ENCODE measurements at places on chromosomes 7 and 10.

DNA sequence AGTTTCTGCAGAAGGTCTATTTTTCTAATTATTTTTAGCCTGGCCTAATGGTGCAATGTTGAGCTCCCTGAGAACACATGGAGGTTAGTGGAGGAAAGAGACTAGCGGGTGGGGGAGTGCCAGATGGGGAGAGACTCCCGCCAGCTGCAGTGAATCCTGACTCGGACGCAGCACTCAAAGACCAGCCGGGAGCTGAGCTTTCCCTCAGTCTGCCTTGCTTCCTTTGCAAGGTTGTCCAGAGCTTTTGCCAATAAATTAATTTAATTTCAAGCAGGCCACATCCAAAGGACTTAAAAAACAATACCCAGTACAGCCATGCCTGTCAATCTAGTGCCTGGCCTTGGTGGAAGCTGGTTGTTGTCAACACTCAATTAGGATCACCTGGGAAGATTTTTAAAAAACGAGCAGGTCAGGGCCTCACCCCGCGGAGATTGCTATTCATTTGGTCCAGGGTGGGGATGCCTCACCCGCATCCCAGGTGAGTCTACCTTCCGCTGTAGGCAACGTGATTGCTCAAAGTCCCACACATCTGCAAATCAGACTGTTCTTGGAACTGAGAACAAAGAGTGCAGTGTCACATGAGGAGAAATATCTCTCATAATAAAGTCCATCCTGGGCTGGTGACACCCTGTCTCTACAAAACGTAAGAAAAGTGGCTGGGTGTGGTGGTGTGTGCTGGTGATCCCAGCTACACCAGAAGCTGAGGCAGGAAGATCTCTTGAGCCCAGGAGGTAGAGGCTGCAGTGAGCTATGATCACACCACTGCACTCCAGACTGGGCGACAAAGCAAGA is 4.0 kb downstream of the CLRN3 start:
- DNase-seq: no peak

GRCh38 chr10:50310560-50311174 is 59.4 kb upstream of the ASAH2 start:
- no peak for DNase-seq

- no peak for DNase-seq
These were observed 32.8 kb upstream of the SFTPD start for GRCh38 chr10:79981450-79982361.

DNA sequence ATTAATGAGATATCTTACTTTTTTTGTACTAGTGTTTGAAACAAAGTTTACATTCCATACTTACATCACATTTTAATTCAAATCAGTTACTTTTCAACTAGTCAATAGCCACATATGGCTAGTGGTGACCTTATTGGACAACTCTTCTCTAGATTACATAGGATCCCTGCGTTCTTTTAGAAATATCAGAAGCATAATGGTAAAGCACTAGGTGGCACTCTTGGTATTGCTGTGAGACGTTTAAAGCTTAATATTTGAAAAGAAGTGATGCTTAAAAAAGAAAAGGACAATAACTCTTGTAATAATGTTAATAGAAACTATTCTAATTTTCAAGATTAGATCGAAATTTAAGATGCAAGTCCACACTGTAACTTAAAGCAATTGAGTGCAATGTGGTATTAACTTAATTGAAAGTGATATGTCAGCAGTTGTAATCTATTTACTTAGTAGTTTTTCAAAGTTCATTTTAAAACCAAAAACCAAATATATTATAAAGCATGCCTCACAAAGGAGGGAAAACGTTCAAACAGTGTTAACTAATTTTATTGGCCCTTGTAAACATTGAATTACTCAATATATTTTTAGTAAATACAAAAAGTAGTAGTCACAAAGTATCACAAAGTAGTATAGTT is 339.1 kb downstream of the ATRNL1 start:
- DNase-seq: no peak

GRCh38 chr10:28849821-28850220 is 172.5 kb downstream of the BAMBI start:
- no peak for DNase-seq

GRCh38 chr10:71218046-71218650 is 5.8 kb downstream of the UNC5B start:
- DNase-seq: no peak

DNA sequence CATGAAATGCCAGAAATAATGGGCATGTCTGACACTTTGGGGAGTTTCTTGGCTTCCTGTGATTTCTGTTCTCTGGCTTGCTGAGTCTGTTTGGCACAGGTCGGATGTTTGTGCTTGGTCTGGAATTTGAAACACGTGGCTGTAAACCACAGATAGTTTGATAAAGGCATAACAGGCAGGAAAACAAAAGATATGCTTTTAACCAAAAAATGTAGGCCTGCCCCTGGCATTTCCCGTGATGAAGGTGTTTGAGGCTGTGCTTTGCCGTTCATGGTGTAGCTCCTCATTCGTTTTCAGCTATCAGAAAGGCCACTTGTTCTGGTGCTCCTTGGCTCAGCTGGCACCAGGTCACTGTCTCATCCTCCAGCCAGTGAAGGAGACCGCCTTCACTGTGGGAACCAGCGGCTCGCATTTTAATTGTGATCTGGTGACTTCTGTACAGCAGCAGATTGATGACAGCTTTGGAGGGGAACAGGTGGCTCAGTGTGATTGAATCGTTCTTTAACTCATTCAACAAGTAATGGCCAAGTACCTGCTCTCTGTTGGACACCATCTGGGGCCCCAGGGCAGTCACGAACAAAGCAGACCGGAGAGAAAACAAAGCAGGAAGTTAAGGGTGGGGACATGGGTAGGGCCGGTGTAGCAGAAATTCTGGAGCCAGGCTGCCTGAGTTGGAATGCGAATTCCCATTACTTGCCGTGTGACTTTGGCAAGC is 111.5 kb downstream of the CCNY start:
- DNase-seq: peak; percentile 62

DNA sequence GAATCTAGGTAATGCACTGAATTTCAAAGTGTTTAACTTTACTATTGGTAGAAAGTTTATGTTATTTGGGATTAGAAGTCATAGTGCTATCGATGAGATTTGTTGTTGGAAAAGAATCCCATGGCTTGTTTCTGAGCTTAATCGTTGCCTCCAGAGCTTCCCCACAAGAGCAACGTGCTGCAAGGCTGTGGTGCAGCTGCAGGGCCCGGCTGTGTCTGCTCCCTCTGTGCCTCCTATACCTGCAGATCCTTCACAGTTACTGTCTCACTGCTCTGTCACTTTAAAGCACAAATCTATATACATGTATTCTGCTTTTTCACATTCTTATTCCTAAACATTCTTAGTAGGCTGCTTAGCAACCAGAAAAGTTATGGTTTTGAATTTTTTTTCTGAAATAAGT is 826.6 kb upstream of the COBL start:
- DNase-seq: no peak

DNA sequence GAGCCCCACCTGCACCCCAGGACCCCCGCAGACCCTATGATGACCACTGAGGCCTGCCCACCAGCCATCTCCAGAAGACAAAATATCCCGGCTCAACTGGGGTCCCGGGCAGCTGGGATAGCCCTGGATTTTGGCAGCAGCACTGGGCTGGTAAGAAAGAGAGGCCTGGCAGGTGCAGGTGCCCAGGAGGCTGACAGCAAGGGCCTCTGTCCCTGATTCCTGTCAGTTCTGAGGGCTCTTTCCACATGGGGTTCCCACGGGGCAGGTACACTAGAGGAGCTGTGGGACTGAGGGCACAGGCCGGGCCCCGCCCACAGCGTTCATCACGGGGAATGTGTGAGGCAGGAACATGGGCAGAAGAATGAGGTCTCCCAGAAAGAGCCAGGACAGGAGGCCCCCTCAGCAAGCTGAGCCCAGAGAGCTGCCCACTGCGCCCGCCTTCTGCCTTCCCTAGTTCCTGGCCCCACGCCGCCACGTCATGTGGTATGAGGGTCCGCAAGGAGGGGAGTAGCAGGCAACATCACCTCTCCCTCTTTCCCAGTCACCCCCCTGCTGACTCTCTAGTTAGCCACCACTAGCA is 12.8 kb upstream of the NDST2 start:
- no peak for DNase-seq

DNA sequence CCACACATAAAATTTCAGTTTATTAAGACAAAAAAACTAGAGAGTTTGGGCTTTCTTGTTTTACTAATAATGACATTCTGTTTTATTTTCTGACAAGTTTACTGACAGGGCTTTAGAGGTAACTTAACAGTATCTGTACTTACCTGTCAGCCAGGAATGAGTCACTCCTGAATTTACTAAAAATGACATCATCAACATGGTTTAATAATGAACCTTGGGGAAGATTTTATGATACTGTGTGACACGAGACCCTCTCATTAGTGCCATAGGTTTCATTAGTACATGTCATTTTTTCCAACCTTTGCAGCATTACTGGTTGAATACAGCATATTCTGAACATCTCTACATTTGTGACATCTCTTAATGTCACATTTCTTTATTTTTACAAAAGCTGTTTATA is 131.1 kb downstream of the KCND2 start:
- DNase-seq: no peak

GRCh38 chr7:50864694-50865093 is 82.0 kb upstream of the GRB10 start:
- DNase-seq: no peak

- peak; percentile 98 for DNase-seq
These were observed 38.2 kb downstream of the PRSS2 start for GRCh38 chr7:142808802-142809583.

GRCh38 chr10:14026325-14026724 is 304.4 kb downstream of the FRMD4A start:
- no peak for DNase-seq

DNA sequence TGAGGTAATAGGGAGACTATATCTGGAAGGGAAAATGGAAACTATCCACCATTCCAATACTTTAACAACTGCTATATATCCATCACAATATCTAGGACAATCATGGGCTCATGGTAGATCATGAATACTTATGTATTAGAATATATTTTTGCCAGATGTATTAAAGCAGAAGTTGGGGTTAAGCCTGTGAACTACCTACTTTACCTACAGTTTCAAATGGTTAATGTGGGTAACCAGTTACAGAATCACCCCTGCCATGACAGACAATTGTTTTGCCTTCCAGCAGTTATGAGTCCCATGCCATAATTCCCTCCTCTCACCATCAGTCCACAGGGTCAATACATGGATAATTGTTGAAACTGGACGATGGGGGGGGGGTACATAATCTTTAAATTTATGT is 29.9 kb upstream of the RAPGEF5 start:
- DNase-seq: no peak

DNA sequence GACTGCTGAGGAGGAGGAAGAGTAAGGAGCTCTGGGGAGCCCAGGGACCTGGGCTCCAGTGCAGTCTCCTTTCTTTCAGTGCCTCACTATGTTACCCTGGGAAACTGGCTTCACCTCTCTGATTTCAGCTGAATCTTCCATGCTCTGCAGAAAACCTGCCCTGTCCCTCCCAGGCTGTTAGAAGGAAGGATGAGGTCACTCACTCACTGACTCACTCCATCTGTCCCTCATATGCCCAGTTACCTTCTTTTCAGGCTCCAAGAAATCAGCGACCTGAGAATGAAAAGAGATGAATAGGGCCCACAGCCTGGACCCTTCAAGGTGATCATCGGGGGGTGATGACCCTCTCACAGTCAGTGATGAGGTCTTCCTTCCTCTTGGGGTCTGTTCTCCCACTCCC is 481 bp downstream of the SFTPA2 start:
- DNase-seq: no peak

DNA sequence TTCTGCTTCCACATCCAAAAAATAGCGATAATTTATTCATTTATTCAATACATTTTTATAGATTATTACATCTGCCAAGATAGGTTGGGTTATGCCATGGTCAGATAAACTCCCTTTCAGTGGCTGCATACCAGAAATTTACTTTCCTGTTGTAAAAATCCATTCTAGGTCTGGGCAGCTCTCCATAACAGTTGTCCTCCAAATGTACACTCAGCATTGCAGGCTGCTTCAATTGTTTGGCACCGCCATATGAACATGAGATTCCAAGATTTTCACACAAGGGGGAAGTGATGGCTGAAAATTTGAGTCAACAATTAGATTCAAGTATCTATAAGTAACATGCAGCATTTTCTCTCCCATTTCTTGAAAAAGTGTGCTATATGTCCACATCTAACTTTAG is 568.7 kb downstream of the ETV1 start:
- no peak for DNase-seq

DNA sequence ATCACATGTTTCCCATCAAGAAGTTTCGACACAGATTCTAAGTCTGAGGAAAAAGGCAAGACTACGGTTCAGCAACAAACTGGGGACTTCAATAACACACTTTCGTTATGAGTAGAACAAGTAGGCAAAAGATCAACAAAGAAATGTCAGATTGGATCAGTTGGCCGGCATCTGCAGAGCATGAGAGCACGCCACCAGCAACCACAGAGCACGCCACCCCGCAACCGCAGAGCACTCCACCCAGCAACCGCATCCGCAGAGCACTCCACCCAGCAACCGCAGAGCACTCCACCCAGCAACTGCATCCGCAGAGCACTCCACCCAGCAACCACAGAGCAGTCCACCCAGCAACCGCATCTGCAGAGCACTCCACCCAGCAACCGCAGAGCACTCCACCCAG is 89.7 kb upstream of the FAM20C start:
- no peak for DNase-seq

GRCh38 chr10:111125102-111125501 is 48.3 kb downstream of the ADRA2A start:
- no peak for DNase-seq

- no peak for DNase-seq
These were observed 612.4 kb downstream of the ANKRD7 start for GRCh38 chr7:118836933-118837332.

- peak; percentile 68 for DNase-seq
These were observed 74.8 kb downstream of the DNAJB6 start for GRCh38 chr7:157411580-157411979.

GRCh38 chr7:16791905-16792698 is 12.7 kb downstream of the AGR2 start:
- DNase-seq: no peak

DNA sequence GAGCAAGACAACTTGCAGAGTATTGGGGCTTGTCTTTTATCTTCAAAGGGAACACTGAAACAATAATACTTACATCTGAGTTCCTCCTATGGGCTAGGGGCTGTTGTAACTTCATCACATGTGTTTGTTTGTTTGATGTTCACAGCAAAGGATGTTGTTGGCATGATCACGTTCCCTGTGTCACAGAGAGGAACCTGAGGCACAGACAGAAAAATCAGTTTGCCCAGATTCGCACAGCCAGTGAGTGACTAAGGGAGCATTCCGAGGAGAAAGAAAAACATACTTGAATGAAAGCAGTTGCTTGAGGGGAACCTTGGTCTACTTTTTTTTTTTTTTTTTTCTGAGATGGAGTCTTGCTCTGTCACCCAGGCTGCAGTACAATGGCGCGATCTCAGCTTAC is 87.2 kb upstream of the PFKP start:
- DNase-seq: no peak

DNA sequence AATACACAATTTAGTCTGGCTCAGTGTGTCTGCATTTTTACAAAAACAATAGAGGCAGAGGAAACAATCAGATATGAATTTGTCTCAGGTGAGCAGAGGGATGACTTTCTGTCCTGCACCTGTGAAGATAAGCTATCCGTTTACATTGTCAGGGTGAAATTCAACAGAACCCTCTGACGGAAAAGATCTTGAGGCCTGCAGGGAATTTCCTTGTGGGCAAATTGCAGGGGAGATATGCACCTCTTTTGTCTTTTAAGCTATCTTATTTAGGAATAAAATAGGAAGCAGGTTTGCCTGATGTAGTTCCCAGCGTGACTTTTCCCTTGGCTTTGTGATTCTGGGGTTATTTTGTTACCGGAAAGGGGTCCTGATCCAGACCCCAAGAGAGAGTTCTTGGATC is 325.1 kb downstream of the GALNT17 start:
- DNase-seq: no peak
